Renal pelvis (tissue), 12 donors: ENCODE measurements at places on chromosomes 7 and 10. TPM values are rescaled to one million over a fixed set of nuclear protein-coding genes. Genes with fewer than 3 reads are reported as not detected.

DNA sequence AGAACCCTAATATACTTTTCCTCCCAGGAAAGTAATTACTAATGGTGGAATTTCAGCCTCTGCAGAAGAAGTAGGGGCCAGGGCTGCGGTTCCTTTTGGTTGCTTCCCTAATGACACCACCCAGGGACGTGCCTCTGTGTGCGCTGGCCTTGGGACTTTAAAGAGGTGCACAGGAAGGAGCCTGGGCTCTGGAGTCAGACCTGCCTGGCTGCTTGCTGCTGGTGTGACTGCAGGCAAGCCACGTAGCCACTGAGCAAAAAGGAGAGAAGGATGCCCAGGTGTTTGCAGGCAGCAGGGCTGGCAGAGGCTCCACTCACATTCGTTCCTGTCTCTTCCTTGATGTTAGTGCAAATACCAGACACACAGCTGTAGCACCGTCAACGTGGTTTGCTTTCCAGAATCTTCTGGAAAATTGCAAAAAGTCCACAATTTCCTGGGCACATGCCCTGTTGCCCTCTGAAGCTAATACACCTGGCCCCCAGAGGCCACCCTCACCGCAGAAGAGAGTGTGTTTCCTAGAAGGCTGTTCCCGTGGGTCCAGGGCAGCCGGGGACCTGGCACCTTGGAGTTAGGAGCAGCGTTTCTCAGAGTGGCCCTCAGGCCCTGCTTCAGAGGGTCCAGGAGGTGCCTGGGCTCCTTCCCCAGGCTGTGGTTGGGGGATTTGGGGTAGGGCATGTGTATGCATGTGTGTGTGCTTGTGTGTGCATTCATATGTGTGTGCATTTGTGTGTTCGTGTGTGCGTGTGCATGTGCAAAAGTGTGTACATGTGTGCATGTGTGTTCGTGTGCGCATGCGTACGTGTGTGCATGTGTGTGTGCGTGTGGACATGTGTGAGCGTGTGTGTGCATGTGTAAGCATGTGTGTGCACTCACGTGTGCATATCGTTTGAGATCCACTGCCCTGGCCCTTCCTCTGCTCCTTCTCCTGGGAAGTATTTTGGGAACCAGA, 12.8 kb upstream of the PRKAG2 start:
- DNase-seq = no peak

GRCh38 chr10:9015447-9015846, 961.0 kb downstream of the GATA3 start:
- no peak for DNase-seq

- DNase-seq = no peak
Measured at GRCh38 chr7:148478551-148478950, 112.0 kb upstream of the C7orf33 start.

DOCK1 gene
- polyA plus RNA-seq = 61.9 TPM

DNA sequence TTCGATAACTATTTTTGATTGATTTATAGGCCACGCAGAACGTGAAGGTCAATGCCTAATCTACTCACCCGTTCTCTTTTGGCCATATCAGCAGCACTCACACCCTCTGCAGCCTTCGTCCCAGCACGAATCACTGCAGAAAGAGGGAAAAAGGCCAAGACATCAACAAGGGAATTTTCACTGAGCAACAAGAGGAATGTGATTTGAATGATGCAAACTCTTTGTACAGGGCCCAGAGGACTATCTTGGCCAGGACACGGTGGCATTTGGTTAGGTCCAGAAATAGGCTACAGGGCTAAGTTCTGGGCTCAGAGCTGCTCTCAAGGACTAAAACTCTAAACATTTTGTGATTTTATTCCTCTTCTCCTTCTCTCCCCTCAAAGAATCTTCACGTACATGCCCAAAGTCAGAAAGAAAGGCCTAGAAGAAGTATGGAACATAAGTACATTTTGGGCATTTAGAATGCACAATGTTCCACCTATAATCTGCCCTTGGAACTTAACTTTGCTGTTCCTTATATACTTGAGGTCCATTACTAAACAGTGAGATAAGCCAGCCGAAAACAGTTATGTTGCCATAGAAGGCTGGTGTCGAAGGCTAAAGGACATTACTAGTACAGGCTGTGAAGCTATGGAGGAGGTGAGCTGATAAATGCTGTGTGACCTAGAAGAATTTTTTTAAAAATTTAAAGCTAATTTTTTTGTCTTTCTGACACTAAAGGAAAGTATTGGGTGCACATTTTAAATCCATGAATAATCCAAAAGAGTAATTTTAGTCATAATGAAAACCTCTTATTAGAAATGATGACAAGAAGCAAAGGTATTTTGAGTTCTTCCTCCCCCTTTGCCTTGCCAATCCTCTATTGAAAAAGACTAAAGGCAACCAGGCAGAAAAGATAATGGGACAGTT, 20.0 kb downstream of the RBM28 start:
- DNase-seq = no peak

DNA sequence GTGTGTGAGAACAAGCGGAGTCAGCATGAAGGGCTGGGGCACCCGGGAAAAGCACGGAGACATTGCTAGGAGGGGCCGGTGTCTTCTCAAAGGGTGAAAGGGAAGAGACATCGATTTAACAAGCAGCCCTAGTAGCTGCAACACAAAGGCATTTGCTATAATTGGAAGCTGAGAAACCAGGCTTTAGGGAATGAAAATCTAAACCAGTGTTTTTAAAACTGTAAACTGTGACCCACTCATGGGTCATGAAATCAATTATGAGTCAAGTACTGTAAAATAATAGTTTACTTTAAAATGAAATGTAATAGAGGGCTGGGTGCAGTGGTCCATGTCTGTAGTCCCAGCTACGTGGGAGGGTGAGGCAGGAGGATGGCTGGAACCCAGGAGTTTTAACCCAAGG, 128.7 kb upstream of the RHEB start:
- no peak for DNase-seq

DNA sequence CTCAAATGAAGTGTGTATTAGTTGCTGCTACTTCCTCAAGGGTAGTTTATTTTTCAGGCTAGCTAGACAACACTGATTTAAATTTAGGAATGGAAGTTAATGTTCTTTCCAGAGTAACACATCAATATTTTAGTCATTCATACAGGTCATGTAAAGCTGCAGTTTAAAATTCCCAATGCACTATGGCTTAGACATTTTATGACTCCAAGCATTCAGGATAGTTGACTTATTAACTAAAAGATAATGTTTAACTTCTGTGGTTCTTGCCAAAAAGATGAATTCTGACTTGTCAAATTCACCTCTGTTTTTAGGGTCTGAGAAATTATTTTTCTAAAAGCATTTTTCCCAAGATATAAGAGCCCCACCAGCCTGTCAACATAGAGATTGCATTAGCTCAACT, 131.9 kb downstream of the TFPI2 start:
- peak; percentile 23 for DNase-seq

DNA sequence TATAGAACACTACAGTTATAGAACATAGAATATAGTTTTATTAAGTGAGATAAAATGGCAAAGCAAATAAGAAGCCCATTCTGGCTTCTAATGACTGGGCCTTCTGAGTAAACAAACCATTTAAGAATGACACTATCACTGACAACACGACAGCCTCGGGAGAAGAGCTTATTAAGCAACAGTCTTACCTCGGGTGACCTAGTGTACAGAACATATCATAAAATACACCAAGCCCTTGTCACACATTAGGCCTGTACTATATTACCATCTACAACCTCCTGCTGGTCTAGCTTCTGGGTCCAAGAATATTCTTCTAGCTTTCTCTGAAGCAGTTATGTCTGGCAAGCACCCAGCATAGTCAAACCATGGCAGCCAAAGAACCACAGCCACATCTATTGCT, 32.0 kb downstream of the CCDC186 start:
- DNase-seq = no peak

- DNase-seq = no peak
Measured at GRCh38 chr7:67989142-67989541, 992.5 kb downstream of the TYW1 start.

GRCh38 chr7:135508883-135509588, 866 bp downstream of the CNOT4 start:
- DNase-seq = peak; percentile 24

GRCh38 chr7:142548978-142549377, 200.3 kb upstream of the PRSS1 start:
- DNase-seq = no peak

GNGT1 gene
- not detected for polyA plus RNA-seq
